ENCODE measurements at places on chromosomes 16 and 17.

GRCh38 chr17:63474586-63475460 lies 2.0 kb upstream of the ACE start:
- no peaks in the 10 kb centered on the region for H3K27me3 ChIP-seq
- H3K27ac ChIP-seq = no peak overlapping the region
- H3K4me1 ChIP-seq = 0 out of 2 replicates have a peak, but pooled peaks cover 2% of the 10 kb centered on the region
- no peak overlapping the region for H3K4me3 ChIP-seq
- H3K36me3 ChIP-seq = no peaks in the 10 kb centered on the region

DNA sequence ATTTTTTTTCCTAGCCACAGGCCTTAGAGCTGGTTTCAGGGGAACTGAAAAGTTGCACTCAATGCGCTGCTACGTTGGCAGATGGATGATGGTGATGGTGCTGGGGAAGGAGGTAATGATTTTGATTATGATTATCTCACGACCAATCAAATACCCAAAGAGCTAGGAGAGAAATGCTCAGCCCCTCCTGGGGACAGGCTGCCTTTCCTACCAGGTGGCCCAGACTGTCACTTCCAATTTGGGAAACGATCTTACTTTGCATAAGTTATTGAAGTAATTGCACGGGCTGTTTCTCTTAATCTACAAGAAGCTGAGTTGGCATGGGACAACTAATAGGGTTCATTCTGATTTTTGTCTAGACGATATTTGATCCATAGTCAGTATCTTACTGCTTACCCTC lies 379.7 kb upstream of the EEF2KMT start:
- no peaks in the 10 kb centered on the region for H3K4me1 ChIP-seq
- H3K4me3 ChIP-seq = no peak overlapping the region
- DNase-seq = no peak
- peaks cover 3% of the 10 kb centered on the region for H3K27me3 ChIP-seq
- no peaks in the 10 kb centered on the region for H3K36me3 ChIP-seq

- no peaks in the 10 kb centered on the region for H3K4me1 ChIP-seq
- no peaks in the 10 kb centered on the region for H3K36me3 ChIP-seq
- H3K27ac ChIP-seq = no peak overlapping the region
- no peaks in the 10 kb centered on the region for H3K27me3 ChIP-seq
These were observed 31.5 kb downstream of the USP43 start for GRCh38 chr17:9676820-9677310.

DNA sequence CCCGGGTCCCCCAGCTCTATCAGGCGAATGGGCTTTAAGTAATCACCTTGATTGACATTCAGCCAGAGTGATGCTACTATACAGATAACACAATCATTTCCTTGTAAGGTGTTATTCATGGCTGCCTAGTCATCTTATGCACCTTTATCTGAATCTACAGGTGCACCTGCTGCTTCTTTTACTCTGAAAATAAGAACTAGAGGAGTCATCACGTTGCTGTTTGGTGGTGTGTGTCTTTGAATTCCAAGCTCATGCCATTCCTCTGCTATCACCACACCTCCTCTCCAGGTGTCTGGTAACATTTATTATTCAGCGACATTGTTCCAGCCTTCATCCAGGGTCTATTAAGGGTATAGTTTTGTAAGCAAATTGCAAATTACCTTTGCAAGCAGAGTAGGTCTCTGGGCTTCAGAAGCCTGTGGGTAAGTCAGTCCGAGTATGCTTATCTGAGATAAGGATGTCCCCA lies 51.9 kb downstream of the NOS2 start:
- H3K27me3 ChIP-seq = 0 out of 2 replicates have a peak, but pooled peaks cover 3% of the 10 kb centered on the region
- no peak overlapping the region for H3K27ac ChIP-seq
- no peak for DNase-seq
- H3K4me3 ChIP-seq = no peak overlapping the region

DNA sequence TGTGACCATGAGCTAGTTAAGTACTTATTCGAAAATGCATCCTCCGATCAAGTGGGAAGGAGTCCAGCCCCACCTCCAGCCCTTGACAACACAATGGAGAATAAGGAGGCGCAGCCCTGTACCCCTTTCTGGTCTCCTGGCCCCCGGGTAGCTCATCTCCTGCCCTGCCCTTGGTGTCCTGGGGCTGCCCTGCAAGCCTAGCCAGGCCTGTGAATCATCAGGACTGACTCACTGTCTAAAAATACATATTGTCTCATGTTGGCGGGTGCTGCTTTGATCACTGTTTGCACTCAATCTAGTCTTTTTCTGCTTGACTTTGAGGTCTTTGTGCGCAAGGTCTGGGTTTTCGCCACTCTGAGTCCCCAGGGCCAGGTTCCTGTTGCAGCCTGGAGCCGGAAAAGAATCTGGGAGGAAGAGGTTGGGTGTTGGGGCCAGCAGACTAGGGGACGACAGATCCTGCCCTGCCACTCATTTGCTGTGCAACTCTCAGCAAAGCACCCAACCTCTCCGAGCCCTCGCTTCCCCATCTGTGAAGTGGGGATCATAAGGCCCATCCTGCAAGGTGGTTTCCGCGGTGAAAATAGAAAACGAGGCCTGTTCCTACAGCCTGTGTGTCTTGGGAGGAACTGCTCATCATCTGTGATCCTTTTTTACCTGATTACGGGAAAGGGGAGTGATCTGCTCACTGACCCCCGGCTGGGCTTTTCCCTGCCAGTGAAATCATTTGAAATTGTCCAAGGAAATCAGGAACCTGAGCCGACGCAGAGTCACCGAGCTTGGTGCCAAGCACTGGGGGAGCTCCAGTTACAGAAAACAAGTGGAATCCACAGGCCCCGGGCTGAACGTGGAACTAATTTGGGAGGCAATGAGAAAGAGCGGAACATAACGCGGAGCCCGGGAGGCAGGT lies 230.4 kb downstream of the PARN start:
- no peaks in the 10 kb centered on the region for H3K36me3 ChIP-seq
- H3K4me3 ChIP-seq = peak overlapping the region; percentile 28
- no peaks in the 10 kb centered on the region for H3K27me3 ChIP-seq
- peaks cover 16% of the 10 kb centered on the region for H3K4me1 ChIP-seq

GRCh38 chr17:75271955-75272847 lies 1.2 kb upstream of the MIF4GD start:
- peaks cover 5% of the 10 kb centered on the region for H3K4me1 ChIP-seq
- H3K36me3 ChIP-seq = no peaks in the 10 kb centered on the region
- H3K27ac ChIP-seq = no peak overlapping the region
- DNase-seq = no peak
- H3K4me3 ChIP-seq = no peak overlapping the region

DNA sequence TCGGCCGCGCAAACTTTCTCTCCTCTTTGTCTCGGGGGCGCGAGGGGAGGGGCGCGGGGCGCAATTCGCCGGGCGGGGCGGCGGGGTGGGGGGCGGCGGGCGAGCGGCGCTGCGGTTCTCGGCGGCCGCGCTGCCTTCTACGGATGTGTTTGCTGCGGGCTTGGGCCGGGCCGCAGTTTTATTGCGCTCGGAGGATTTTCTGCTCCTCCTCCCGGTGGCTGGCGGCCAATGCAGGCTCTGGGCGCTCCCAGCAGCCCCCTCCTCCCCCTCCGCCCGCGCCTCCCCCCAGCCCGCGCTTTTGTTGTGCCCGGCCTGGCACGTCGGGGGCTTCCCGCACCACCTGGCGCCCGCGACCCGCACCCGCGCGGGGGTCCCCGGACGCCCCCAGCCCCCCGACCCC lies at the start of gene TIMP2:
TSS of gene TIMP2 (minus strand) at position 154 of the 400 bp plus-strand sequence. CDS start 299 bp downstream, outside the sequence.
- peak within 1 kb of the TSS; percentile 82 for H3K27ac ChIP-seq
- H3K27me3 ChIP-seq = no peaks in the 10 kb centered on the region
- DNase-seq = peak; percentile 95

GRCh38 chr17:73679476-73679875 lies 35.2 kb upstream of the SDK2 start:
- no peaks in the 10 kb centered on the region for H3K4me1 ChIP-seq
- no peak overlapping the region for H3K27ac ChIP-seq
- no peaks in the 10 kb centered on the region for H3K36me3 ChIP-seq
- H3K27me3 ChIP-seq = no peaks in the 10 kb centered on the region
- H3K4me3 ChIP-seq = no peak overlapping the region
- DNase-seq = no peak

- no peak overlapping the region for H3K27ac ChIP-seq
- H3K27me3 ChIP-seq = no peaks in the 10 kb centered on the region
- DNase-seq = no peak
- H3K4me1 ChIP-seq = no peaks in the 10 kb centered on the region
- H3K36me3 ChIP-seq = no peaks in the 10 kb centered on the region
These were observed 12.9 kb downstream of the GAN start for GRCh38 chr16:81327447-81328196.

- H3K36me3 ChIP-seq = no peaks in the 10 kb centered on the region
- no peaks in the 10 kb centered on the region for H3K4me1 ChIP-seq
- H3K27me3 ChIP-seq = no peaks in the 10 kb centered on the region
- no peak overlapping the region for H3K27ac ChIP-seq
- H3K4me3 ChIP-seq = no peak overlapping the region
These were observed 24.5 kb downstream of the SOCS1 start for GRCh38 chr16:11231367-11231970.

DNA sequence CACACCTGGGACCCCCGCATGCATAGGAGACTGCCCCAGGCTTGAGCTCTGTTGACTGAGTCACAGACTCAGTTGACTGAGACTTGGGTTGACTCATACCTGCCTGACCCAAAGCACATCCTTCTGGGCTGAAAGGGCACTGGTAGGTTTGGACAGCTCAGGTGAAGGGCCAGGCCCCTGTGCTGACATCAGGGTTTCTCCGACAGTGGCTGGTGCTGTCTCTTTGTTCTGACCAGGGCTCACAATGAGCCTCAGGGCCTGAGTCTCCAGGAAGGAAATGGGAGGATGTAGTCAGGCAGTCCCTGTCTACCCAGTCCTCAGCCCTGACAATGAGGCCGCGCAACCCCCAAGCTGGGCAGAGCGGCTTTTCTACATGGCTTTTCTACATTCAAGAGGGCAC lies 6.5 kb downstream of the SPNS2 start:
- no peak for DNase-seq
- H3K4me3 ChIP-seq = no peak overlapping the region
- H3K27me3 ChIP-seq = peaks cover 4% of the 10 kb centered on the region
- no peak overlapping the region for H3K27ac ChIP-seq

- no peaks in the 10 kb centered on the region for H3K27me3 ChIP-seq
- H3K36me3 ChIP-seq = no peaks in the 10 kb centered on the region
- H3K4me1 ChIP-seq = no peaks in the 10 kb centered on the region
- no peak overlapping the region for H3K27ac ChIP-seq
These were observed 23.1 kb upstream of the C16orf78 start for GRCh38 chr16:49350265-49351095.

- no peak overlapping the region for H3K4me3 ChIP-seq
- H3K36me3 ChIP-seq = no peaks in the 10 kb centered on the region
- H3K27ac ChIP-seq = no peak overlapping the region
These were observed 21.8 kb downstream of the DRC3 start for GRCh38 chr17:17994271-17995069.

GRCh38 chr17:47717979-47718621 lies 14.9 kb upstream of the TBX21 start:
- peaks cover 40% of the 10 kb centered on the region for H3K4me1 ChIP-seq
- H3K27me3 ChIP-seq = peaks cover 23% of the 10 kb centered on the region
- H3K36me3 ChIP-seq = no peaks in the 10 kb centered on the region
- no peak for DNase-seq

GRCh38 chr17:67509390-67510287 lies 132.6 kb downstream of the PITPNC1 start:
- no peak overlapping the region for H3K27ac ChIP-seq
- no peaks in the 10 kb centered on the region for H3K4me1 ChIP-seq
- no peaks in the 10 kb centered on the region for H3K36me3 ChIP-seq
- no peak for DNase-seq
- no peaks in the 10 kb centered on the region for H3K27me3 ChIP-seq

- no peaks in the 10 kb centered on the region for H3K27me3 ChIP-seq
- H3K4me1 ChIP-seq = no peaks in the 10 kb centered on the region
- DNase-seq = no peak
- no peak overlapping the region for H3K27ac ChIP-seq
- H3K36me3 ChIP-seq = no peaks in the 10 kb centered on the region
- no peak overlapping the region for H3K4me3 ChIP-seq
These were observed 132.2 kb downstream of the RAP1GAP2 start for GRCh38 chr17:2928294-2928890.

DNA sequence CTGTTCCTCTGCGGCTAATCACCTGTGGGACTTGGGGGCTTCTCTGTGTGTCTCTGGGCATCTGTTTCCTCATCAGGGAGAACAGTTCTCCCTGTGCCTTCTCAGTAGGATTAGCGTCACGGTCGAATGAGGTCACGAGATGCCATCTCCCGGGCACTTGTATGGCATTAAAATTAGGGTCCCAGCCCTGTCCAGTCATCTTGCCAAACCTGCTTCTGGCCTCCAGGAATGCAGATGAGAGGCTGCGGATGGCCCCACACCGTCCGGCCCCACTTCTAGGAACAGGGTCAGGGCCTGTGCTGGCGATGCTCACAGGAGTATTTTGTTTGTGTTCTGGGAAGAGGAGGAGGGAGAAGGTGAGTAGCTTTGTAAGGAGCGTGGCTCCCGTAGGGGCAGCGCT lies 58.5 kb downstream of the OR1D5 start:
- no peaks in the 10 kb centered on the region for H3K27me3 ChIP-seq
- peak overlapping the region; percentile 37 for H3K4me3 ChIP-seq
- no peaks in the 10 kb centered on the region for H3K36me3 ChIP-seq
- peak; percentile 10 for DNase-seq
- H3K4me1 ChIP-seq = peaks cover 12% of the 10 kb centered on the region
- peak overlapping the region; percentile 83 for H3K27ac ChIP-seq

- H3K4me1 ChIP-seq = no peaks in the 10 kb centered on the region
- no peak for DNase-seq
- H3K27ac ChIP-seq = no peak overlapping the region
- no peaks in the 10 kb centered on the region for H3K36me3 ChIP-seq
- no peak overlapping the region for H3K4me3 ChIP-seq
These were observed 12.1 kb upstream of the PRKCB start for GRCh38 chr16:23823475-23824384.

DNA sequence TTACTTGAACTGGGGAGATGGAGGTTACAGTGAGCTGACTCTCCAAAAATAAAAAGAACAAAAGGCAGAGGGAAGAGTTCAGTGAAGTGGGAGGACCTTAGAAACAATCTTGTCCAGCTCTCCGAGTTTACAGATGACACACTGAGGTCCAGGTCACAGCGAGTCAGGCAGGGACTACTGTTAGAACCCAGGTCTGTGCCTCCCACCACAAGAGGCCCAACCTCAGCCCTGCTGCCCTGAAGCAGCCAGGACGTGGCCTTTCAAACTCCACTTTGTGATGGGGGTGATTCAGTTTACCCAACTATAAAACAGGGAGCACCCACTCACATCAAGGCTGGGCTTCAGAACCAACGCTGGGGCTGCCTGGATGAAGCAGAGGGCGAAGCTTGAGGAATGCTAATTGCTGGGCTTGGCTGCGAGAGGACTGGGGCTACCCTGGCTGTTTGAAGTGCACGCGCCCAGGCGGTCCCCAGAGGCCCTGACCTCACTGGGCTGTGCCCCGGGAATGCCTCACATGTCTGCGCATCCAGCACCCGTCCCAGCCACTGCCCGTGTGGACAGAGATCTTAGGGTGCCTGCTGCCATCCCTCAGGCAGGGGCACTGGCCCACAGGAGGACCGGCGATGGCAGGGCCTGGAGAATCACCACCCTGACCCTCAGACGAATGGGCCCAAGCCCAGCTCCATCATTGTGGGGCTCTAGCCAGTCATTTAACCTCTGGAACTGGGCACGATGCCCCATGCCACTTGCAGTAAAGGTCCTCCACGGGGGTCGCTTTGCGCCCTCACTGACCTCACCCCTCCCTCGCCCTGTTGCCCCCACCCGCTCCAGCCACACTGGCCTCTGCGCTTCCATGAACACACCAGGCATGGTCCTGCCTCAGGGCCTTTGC lies 11.4 kb downstream of the SLC5A10 start:
- no peak overlapping the region for H3K4me3 ChIP-seq
- no peaks in the 10 kb centered on the region for H3K36me3 ChIP-seq
- H3K27me3 ChIP-seq = peaks cover 4% of the 10 kb centered on the region
- peak; percentile 14 for DNase-seq

- H3K36me3 ChIP-seq = no peaks in the 10 kb centered on the region
- no peaks in the 10 kb centered on the region for H3K27me3 ChIP-seq
- no peak for DNase-seq
- no peaks in the 10 kb centered on the region for H3K4me1 ChIP-seq
- no peak overlapping the region for H3K4me3 ChIP-seq
- H3K27ac ChIP-seq = no peak overlapping the region
These were observed 9.1 kb downstream of the TMIGD1 start for GRCh38 chr17:30324723-30325122.
